ENCODE measurements at places on chromosomes 5 and 9. TPM values are rescaled to one million over a fixed set of nuclear protein-coding genes. Genes with fewer than 3 reads are reported as not detected.

Gene ASPN
- not detected for total RNA-seq

Gene STC2
- total RNA-seq, result 35.2 TPM

Gene FGD3
- 0.18 TPM for total RNA-seq

Gene NR5A1
- total RNA-seq, result 0.11 TPM

Gene TMEM232
- total RNA-seq, result not detected

Gene CCIN
- total RNA-seq, result not detected

Gene PLEKHG4B
- total RNA-seq, result 1.5 TPM

Gene GDF9
- 0.25 TPM for total RNA-seq

Gene INSYN2B
- total RNA-seq, result 0.16 TPM

Gene TAF11L11
- 0.07 TPM for total RNA-seq

Gene PKD2L2
- not detected for total RNA-seq

Gene PDE6A
- total RNA-seq, result 0.30 TPM

Gene TEX48
- not detected for total RNA-seq

Gene BAAT
- total RNA-seq, result 0.56 TPM

Gene PNPLA7
- total RNA-seq, result 0.71 TPM

Measured in A549 treated with dexamethasone at 1 μM for 4 hours (cell line).